ENCODE measurements at places on chromosomes 12 and 14. TPM values are rescaled to one million over a fixed set of nuclear protein-coding genes. Genes with fewer than 3 reads are reported as not detected.
A peak's percentile ranks its signal among the peaks of the same experiment; 100 is the strongest.

- no peaks in the 10 kb centered on the region for H3K27me3 ChIP-seq
- H3K4me3 ChIP-seq, result no peak overlapping the region
- DNase-seq, result no peak
- H3K36me3 ChIP-seq, result no peaks in the 10 kb centered on the region
- H3K27ac ChIP-seq, result no peak overlapping the region
- H3K4me1 ChIP-seq, result no peaks in the 10 kb centered on the region
These were observed 266.3 kb downstream of the GLT1D1 start for GRCh38 chr12:129119537-129119936.

- no peaks in the 10 kb centered on the region for H3K36me3 ChIP-seq
- DNase-seq, result no peak
- H3K4me3 ChIP-seq, result no peak overlapping the region
- H3K4me1 ChIP-seq, result no peaks in the 10 kb centered on the region
- no peak overlapping the region for H3K27ac ChIP-seq
These were observed 113.3 kb upstream of the CAND1 start for GRCh38 chr12:67155863-67156262.

The MIPOL1 gene
- 0.30 TPM for total RNA-seq

- no peak overlapping the region for H3K27ac ChIP-seq
- peaks cover 41% of the 10 kb centered on the region for H3K4me1 ChIP-seq
- no peaks in the 10 kb centered on the region for H3K27me3 ChIP-seq
These were observed 48.5 kb downstream of the PITPNM2 start for GRCh38 chr12:123102366-123102765.

DNA sequence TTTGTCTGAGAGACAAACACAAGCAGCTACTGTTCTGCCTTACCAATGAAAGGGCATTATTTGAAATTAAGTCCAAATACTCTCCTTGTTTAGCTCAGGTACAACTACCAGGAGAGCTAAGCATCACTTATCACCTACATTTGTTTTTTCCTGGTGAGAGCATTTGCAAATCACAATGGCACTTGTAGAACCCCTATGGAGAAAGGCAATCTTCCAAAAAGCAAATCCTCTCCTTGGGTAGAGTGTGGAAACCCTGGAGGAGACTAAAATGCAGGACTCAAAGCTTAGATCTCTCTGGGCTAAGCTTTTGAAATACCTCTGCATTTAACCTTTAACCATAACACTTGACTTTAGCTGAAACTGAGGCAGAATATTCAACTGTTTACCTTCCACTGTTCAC, 20.8 kb downstream of the GTSF1 start:
- no peaks in the 10 kb centered on the region for H3K27me3 ChIP-seq
- no peak overlapping the region for H3K4me3 ChIP-seq
- no peak overlapping the region for H3K27ac ChIP-seq
- H3K36me3 ChIP-seq, result no peaks in the 10 kb centered on the region

DNA sequence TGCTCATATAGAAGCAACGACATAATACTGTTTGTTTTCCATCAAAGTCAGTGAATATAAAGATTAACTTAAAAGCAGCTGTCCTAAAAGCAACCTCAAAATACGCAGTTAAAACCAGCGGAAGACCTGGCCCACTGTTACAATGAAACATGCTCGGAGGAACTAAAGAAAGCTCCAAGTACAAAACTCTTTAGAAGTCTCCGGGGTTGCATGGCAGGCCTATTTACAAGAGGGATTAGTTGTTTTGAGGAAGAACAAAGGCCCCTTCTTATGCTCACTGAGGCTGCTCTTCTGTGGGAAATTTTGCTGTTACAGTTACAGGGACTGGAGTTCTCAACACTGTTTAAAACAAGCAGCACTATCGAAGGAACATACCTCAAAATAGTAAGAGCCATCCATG, 75.9 kb upstream of the C12orf71 start:
- no peaks in the 10 kb centered on the region for H3K27me3 ChIP-seq
- H3K4me3 ChIP-seq, result no peak overlapping the region
- no peak overlapping the region for H3K27ac ChIP-seq
- no peaks in the 10 kb centered on the region for H3K36me3 ChIP-seq
- DNase-seq, result no peak

GRCh38 chr12:4320497-4320852, 538 bp upstream of the TIGAR start:
- DNase-seq, result no peak
- H3K4me3 ChIP-seq, result peak overlapping the region; percentile 85
- H3K4me1 ChIP-seq, result peaks cover 26% of the 10 kb centered on the region

The EML1 gene
- not detected for total RNA-seq

The LRTM2 gene
- 0.11 TPM for total RNA-seq

The PRPH gene
- total RNA-seq, result not detected

DNA sequence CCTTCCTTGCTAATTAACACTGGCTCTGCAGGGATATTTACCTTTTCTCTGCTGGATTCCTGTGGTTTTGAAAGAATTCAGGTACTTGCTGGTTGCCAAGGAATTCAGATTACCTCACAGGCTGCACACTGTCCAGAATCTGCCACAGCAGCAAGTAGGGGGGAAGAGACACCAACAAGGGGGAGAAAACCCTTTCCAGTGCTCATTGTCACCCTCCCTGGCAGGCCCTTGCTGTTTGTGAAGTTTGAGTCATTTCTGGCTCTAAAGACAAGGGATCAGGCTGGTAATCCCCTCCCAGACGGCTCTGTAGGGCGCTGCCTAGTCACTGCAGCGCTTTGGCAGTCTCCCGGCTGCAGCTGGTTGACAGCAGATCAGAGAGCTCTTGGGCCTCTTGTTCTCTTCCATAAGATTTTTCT, 50.8 kb downstream of the TTLL5 start:
- no peaks in the 10 kb centered on the region for H3K27me3 ChIP-seq
- H3K27ac ChIP-seq, result no peak overlapping the region
- DNase-seq, result no peak
- no peaks in the 10 kb centered on the region for H3K4me1 ChIP-seq
- H3K36me3 ChIP-seq, result peaks cover 6% of the 10 kb centered on the region

GRCh38 chr14:33612197-33612505, 338.7 kb downstream of the EGLN3 start:
- H3K4me1 ChIP-seq, result no peaks in the 10 kb centered on the region
- no peaks in the 10 kb centered on the region for H3K36me3 ChIP-seq
- no peaks in the 10 kb centered on the region for H3K27me3 ChIP-seq

- no peak for DNase-seq
- H3K4me1 ChIP-seq, result no peaks in the 10 kb centered on the region
- no peak overlapping the region for H3K27ac ChIP-seq
- no peaks in the 10 kb centered on the region for H3K27me3 ChIP-seq
- no peak overlapping the region for H3K4me3 ChIP-seq
- H3K36me3 ChIP-seq, result no peaks in the 10 kb centered on the region
These were observed 460.9 kb upstream of the SYT1 start for GRCh38 chr12:78403681-78404080.

GRCh38 chr14:23047034-23047634, 5.1 kb downstream of the PSMB11 start:
- no peak for DNase-seq
- H3K27ac ChIP-seq, result no peak overlapping the region
- no peaks in the 10 kb centered on the region for H3K36me3 ChIP-seq
- H3K27me3 ChIP-seq, result no peaks in the 10 kb centered on the region
- H3K4me1 ChIP-seq, result no peaks in the 10 kb centered on the region

- no peak for DNase-seq
- H3K36me3 ChIP-seq, result no peaks in the 10 kb centered on the region
- H3K4me1 ChIP-seq, result no peaks in the 10 kb centered on the region
- no peak overlapping the region for H3K27ac ChIP-seq
- no peak overlapping the region for H3K4me3 ChIP-seq
These were observed 121.2 kb upstream of the SLC38A2 start for GRCh38 chr12:46493834-46494181.

DNA sequence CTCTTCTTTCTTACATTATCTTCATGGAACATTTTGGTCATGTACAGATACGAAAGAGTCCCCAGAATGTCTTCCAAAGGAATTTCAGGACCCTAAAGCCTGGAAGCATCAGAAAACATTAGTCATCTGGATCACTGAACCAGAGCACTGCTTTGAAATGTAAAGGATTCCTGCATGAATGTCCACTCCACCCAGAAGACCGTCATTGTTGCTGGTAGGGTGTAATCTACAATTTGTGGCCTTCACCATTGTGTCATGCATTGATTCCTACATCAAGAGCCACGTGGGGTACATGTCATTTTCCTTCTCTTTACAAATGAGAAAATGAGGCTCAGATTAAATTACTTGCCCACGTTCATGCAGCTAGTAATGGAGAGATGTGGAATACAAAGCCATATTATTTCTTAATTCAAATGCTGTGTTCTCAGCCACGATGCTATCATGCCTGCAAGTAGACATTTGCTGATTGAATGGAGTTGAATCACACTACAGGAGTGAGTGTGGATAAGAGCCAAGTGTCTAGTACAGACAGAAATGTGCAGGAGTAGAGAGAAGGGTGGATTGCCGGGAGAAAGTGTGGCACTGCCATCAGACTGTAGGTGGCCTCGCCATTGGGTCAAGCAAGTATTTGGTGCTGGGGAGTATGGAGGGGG, 231.2 kb downstream of the C12orf75 start:
- no peaks in the 10 kb centered on the region for H3K4me1 ChIP-seq
- H3K4me3 ChIP-seq, result no peak overlapping the region
- H3K27me3 ChIP-seq, result no peaks in the 10 kb centered on the region
- no peak for DNase-seq
- no peak overlapping the region for H3K27ac ChIP-seq

- no peaks in the 10 kb centered on the region for H3K36me3 ChIP-seq
- H3K27me3 ChIP-seq, result no peaks in the 10 kb centered on the region
- H3K27ac ChIP-seq, result no peak overlapping the region
These were observed 273.1 kb downstream of the DIO2 start for GRCh38 chr14:79938185-79938584.

The DTX1 gene
- 14.0 TPM for total RNA-seq

DNA sequence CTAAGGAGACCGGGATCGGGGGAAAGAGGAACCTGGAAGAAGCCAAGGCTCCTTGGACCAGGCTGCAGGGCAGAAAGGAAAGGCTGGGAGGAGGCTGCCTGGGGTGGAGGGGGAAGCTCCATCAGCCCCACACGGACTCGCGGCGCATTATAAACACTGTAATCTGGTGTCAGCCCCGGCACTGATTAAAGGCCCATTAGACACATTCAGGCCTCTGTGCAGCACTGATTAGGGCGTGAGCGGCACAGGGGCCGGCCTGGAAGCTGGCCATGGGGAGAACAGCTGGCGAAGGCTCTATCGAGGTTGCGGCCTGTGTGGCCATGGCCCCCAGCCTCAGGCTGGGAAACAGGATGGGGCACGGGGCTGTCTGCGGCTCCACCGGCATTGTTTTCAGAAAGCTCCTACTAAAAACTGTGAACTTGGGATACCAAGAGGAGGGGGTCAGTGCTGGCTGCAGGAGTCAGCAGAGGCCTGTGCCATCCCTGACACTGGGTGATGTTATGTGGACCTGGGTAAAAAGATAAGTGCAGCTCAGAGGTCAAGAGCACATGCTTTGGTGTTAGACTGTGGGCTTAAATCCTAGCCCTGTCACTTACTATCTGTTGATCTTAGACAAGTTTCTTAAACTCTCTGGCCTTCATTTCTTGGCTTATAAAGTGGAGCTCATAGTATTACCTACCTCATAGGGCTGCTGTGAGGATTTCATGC, 10.6 kb downstream of the ACVRL1 start:
- H3K27ac ChIP-seq, result no peak overlapping the region
- peaks cover under 1% of the 10 kb centered on the region for H3K4me1 ChIP-seq
- no peaks in the 10 kb centered on the region for H3K36me3 ChIP-seq
- H3K27me3 ChIP-seq, result no peaks in the 10 kb centered on the region

Data from CD4-positive, alpha-beta T cell (primary cell).